Stimulated activated CD4-positive, alpha-beta T cell treated with anti-CD3 and anti-CD28 coated beads, Interleukin-12 subunit alpha, Interleukin-12 subunit beta, amount 100 ng/mL, for 48 hours (primary cell): ENCODE measurements at places on chromosomes 7 and 10.

GRCh38 chr10:93751832-93752231 is 5.9 kb upstream of the LGI1 start:
- no peak for DNase-seq

DNA sequence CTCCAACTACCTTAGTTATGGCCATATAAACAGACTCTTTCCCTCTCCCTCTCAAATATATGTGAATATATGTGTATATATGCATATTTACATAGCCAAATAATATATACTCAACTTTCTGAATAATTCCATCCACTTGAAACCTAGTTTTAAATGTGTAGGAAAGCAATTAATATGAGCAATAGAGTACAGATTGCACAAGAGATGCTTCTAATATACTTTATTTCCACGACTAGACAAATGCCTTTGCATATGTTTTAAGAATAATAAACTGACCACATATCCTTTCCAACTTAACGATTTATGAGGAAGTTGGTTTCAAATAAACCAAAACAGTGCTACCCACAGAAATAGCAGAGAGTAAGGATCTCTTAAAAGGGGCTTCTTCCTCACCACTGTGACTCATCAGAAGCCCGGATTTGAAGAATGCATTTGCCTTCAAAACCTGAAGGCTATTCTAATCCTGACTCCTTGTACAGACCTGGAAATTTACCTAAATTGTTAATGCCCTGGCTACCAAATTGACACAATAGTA is 266.3 kb downstream of the AHR start:
- DNase-seq: no peak

- DNase-seq: peak; percentile 17
These were observed 121.2 kb downstream of the EMX2 start for GRCh38 chr10:117663750-117664149.

DNA sequence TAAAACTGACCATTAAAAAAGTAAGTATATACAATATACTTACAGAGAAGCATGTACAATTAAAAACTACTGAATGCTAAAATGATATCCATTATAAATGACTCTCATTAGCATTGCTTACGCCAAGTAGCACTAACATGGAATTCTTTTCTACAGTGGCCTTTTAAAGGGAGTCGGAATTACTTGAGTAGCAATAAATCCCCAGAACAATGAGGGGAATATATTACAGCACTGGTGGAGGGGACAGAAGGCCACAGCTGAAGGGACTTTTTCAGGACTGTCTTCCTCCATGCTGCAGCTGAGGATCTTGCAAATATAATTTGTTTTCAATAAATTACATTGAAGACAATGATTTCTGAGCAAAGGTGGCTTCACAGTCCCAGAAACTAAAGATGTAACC is 97.0 kb downstream of the ALOX5 start:
- DNase-seq: no peak

DNA sequence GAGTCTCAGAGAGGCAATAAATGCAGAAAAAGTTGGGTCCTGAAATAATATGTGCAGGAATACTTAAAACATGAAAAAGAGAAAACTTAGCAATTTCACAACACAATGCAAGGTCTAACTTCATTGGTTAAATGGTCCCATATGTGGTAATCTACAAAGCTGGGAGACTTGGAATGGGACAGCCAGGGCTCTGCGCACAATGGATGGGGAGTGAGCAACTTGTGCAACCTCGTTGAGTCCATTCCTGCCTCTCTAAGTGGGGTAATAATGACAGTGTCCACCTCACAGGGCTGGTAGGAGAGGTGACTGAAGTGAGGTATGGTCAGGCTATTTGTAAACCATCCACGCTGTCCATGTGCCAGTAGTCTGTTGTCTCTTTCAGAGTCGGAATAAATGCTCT is 11.8 kb upstream of the EMX2 start:
- DNase-seq: no peak

DNA sequence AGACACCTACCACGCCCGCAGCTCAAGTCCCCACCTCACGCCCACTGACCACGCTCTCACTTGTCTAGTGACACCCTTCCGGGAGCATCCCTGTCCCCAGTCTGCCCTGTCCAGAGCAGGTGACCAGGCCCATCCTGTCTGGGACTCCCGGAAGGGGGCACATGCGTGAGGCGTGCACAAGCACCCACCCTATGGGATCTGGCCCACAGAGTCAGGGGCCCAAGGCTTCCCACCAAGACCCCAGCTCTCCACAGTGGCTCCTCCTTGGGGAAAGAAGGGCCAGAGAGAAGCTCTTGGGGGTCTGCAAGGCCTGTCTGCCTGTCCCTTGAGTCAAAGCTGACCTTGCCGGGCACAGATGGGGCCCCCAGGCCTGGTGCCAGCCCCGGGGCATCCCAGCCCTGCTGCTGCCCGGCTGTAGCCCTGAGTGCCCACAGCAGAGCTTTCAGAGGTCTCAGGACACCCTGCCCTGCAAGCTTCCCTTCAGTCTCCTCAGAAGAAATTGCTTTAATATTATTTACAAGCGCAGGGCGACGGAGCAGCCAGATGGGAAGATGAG is 195.0 kb downstream of the ELFN1 start:
- DNase-seq: no peak

- DNase-seq: no peak
These were observed 34.1 kb downstream of the PTPRE start for GRCh38 chr10:127940866-127941640.

- no peak for DNase-seq
These were observed 39.8 kb upstream of the MSRB2 start for GRCh38 chr10:23055424-23056185.

- DNase-seq: no peak
These were observed 141.6 kb upstream of the WNT16 start for GRCh38 chr7:121187222-121187621.

DNA sequence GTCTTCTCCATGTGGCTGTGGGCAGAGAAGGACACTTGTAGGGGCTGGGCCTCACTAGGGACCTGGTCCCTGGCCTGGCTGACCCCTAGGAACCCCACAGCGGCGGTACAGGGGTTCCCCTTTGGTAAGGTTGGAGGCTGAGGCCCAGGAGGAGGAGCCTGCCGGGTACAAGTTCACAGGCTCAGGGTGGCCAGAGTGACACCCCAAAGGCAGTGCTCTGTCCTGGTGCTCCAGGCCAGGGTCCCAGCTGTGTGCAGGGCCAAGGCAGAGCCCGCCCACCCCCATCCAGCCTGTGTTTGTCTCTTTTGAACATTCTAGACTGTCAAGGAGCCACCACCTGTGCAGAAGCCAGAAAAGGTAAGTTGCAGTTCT is 23.3 kb downstream of the ANTXRL start:
- no peak for DNase-seq
